Muscle of arm (tissue), 14 donors: ENCODE measurements at places on chromosomes 11 and 22.
A peak's percentile ranks its signal among the peaks of the same experiment; 100 is the strongest.

DNA sequence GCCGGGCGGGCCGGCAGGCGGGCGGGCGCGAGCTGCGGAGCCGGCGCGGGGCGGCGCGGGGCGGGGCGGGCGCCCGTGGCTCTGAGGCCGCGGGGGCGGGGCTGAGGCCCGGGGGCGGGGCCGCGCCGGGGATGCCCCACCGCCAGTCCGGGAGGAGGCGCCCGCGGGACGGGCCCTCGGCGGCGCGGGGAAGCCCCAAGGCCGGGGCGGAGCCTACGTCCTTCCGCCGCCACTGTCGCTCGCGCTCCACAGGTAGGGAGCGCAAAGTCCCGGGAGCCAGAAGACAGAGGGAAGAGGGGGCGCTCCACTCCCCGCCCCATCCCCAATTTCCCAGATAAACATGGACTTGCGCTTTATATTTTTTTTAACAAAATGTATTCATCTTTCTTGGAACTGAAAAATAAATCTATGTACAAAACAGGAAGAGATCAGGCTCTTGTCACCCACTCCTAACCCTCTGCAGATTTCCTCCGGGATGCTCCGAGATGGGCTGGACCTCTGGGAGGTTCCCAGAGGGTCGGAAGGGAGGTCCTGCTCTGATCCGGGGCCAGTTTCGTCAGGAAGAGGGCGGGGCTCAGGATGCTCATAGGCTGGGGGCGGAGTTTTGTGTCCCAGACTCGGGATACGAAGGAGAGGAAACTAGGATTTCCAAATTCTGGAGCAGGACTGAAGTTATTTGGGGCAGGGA is at the start of gene MAP4K2:
Gene MAP4K2 (minus strand): TSS at position 57 of the 688 bp plus-strand sequence. CDS start 65 bp downstream, outside the sequence.
- DNase-seq, result peak; percentile 86

DNA sequence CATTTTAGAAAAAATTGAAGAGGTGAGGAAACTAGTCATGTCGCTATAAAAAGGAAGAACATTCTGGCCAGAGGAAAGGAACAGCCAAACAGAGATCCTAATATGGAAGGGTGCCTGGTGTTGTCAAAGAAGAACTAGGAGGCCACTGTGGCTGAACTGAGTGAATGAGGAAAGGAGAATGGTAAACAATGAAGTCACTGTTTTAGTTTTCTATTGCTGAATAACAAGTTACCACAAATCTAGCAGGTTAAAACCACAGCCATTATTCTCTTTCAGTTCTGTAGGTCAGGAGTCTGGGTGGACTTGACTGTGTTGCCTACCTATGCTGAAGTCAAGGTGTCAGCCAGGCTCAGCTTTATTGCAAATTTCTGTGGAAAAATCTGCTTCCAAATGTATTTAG is 549.3 kb upstream of the CCDC90B start:
- DNase-seq, result no peak

GRCh38 chr11:27873664-27874063 is 173.4 kb upstream of the BDNF start:
- no peak for DNase-seq

DNA sequence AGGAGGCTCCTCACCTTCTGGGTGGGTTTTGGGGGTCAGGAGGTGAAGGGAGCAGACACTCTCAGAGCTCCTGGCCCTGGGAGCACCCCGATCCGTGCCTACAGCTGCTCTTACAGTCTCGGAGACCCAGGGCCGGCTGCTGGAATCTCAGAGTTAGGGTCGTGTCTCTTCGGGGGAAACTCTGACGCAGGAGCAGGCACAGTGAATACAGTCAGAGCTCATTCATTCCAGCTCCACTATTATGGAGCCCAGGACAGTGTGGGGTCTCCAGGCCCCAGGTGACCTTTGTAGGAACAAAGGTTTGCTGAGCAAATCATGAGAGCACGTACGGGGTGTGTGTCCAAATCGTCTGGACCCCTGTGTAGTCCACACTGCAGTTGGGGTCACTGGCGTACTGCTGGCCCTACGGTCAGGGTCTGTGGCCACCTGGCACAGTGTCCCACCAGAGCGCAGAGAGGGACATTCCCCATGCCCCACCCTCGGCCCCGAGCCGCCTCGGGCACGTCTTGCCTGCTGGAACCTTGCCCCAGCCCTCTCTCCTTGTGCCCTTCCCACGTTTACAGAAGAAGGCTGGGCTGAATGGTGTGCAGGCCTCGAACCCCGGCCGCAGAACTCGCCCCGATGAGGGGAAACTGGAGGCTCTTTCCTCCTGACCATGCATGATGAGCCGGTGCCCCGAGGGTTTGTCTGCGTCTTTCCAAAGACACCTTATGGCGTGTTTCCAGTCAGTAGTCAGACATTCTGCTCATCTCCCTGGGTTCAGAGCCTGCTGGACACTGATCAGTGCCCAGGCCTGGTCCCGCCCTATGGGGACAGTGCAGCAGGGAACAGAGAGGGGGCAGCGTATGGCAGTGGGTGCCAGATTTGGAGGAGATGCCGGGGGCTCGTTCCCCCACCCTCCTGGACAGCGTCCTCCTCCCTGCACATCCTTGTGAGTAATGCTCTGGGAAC is 1166.6 kb downstream of the BRD1 start:
- no peak for DNase-seq

- DNase-seq, result no peak
Measured at GRCh38 chr11:33696411-33696810, 4.2 kb downstream of the C11orf91 start.

DNA sequence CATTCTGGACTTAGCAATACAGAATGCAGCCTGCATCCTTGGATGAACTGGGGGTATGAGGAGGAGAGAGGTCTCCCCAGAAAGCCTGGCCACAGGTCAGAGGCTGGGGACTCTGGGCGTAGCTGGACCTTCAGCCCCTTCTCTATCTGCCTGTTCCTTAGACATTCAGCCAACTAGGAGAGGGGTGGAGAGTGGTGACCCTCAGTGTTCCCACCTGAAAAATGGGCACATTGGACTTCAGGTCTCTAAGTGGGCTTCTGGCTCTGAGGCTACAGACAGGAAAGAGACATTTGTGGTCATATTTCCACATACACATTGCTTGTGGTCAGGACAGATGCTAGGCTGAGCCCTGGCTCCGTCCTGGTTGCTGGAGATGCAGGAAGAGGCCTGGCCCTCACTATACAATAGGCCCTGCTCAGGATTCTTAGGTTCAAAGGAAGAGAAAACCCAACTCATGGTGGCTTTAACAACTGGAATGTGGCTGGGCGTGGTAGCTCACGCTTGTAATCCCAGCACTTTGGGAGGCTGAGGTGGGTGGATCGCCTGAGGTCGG is 30.1 kb upstream of the CBX7 start:
- DNase-seq, result no peak

- DNase-seq, result no peak
Measured at GRCh38 chr11:8309311-8309710, 45.6 kb upstream of the LMO1 start.

- no peak for DNase-seq
Measured at GRCh38 chr22:46425016-46425415, 89.5 kb downstream of the TRMU start.

DNA sequence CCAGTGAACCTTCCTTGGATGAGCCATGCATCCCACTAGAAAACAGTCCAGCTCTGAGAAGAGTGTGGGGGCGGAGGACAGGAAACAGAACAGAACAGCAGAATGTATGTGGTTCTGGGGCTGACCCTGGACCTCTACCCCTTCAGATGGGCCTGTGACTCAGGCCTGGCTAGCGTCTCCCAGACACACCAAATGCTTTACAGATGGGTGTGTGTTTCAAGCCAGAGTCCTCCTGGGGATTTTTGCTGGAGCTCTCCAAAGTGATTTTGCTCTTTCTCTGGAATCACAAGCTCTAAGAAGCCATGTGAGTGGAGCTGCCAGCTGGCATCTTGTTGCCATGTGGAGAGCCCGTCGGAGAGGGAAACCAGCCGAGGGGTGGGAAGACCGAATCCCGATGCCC is 13.2 kb upstream of the C1QTNF4 start:
- DNase-seq, result peak; percentile 48

DNA sequence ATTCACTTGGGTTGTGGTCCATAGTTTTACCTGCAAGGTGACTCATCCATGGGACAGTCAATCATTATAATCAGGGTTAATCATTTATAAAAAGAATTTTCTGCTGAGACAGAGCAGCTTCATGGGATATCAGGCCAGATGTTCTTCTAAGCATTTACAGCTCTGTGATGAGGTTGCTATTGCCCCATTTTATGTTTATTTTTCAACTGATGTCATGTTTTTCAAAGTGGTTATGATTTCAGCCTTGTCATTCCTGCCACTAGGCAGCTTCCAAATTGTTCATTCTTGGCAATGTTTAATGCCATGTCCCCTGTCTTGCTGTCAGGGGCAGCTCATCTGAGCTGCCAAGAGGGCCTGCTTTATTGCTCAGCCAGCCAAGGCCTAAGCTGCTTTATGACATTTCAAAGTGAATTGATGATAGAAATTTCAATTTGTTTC is 35.9 kb upstream of the ZBED5 start:
- DNase-seq, result no peak

GRCh38 chr11:78798663-78799062 is 224.0 kb upstream of the NARS2 start:
- DNase-seq, result peak; percentile 64

GRCh38 chr11:67270256-67271204 is 4.3 kb downstream of the GRK2 start:
- DNase-seq, result peak; percentile 60

GRCh38 chr11:112852143-112852866 is 108.9 kb upstream of the NCAM1 start:
- no peak for DNase-seq

DNA sequence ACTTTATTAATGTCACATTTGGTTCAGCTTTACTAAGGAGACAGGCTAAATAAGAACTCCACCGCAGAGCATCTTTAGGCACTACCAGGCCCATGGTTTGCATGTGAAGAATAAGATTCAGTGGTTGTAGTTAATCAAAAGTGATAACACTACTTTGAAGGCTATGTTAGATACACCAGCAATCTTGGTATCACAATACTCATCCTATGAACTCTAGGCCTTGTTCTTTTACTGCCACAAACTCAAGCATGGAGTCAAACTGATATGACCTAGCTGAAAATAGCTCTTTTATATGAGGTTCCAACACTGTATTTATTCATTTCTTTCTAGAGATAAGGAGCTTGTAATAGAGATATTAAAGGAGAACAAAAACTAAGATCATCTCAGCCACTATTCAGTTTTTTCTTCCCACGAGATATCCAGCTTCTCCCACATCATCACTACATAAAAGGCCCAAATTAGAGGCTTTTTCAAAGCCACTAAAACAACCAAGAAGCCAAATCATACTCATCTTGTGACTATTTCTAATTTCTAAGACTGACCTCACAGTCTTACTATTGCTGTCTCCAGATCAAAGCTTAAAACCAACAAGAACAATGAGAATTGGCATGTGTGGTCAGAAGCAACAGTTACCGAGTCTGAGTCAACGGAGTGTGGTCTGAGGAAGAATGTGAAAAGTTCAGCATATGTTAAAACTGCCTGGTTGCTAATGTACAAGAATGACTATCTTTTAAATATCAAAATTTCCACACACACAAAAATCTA is 25.1 kb upstream of the GUCY1A2 start:
- no peak for DNase-seq

- DNase-seq, result no peak
Measured at GRCh38 chr11:1199751-1200610, 22.9 kb upstream of the MUC5B start.

DNA sequence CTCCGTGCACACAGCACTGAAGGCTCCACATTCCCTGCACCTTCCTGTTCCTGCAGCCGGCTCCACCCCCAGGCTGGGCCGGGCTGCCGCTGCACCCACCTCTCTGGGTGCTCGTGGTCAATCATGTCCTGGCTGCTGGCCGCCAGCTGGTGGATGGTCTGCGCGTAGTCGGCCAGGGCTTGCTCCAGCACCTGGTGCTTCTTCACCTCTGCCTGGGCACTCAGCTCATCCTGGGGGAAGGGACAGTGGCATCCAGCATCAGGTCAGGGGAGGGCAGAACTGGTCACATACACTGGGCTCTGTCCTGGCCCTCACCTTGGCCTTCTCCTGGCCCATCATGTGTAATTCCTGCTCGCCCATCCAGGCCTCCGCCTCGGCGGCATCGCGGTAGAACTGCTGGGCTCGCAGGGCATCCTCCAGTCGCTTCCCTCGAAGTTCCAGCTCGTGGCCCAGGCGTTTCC is 15.2 kb upstream of the RBM4B start:
- no peak for DNase-seq

DNA sequence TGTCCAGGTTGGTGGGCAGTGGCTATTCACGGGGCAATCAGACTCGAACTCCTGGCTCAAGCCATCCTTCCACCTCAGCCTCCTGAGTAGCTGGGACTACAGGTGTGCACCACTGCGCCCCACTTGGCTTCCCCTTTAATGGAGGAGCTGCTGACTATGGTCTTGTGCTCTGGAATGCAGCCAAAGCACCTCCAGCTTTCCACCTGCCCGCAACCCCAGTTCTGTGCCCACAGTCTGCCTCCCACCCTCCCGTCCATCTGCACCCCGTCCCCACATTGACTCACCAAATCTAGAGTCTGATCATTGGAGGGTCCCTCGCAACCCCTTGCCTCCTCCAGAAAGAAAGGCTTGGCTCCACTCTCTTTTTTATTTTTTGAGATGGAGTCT is 41.0 kb downstream of the KCNJ4 start:
- DNase-seq, result no peak

DNA sequence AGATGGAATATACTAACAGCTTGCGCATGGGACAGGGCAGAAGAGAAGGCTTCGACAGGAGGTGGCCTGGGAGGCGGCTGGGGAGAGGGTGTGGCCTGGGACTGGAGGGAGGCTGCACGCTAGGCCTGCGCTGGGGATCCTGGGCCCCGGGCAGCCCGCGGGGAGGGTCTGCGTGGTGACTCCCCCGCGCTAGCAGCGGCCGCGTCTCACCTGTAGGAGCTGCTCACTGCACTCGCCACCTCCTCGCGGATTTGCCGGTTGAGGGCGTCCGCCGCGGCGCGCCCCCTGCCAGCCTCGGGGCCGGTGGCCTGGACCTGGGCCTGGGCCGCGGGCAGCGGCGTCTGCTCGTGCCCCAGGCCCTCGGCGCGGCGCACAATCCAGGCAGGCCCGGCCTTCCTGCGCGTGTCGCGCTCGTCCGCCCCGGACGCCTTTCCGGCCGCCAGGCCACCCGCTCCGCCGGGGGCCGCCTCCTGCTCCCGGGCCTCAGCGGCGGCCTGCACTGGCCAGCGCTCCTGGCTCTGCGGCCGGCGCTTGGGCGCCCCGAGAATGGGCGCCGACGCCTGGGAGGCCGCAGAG is 1.5 kb downstream of the MAP6 start:
- DNase-seq, result peak; percentile 10

DNA sequence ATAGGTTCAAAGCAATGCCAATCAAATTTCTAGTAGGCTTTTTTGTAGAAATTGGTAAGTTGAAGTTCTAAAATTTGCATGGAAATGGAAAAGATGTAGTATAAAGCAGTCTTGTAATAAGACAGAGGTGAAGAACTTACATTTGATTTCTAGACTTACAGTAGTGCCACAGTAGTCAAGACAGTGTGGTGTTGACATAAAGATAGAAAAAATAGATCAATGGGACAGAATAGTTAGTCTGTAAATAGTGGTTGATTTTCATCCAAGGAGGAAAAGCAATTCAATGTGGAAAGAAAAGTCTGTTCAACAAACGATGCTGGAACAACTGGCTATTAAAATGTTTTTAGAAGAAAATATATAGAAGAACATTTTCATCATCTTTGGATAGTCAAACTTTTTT is 67.9 kb downstream of the CHRDL2 start:
- no peak for DNase-seq
